ENCODE measurements at places on chromosomes 13 and 19. TPM values are rescaled to one million over a fixed set of nuclear protein-coding genes. Genes with fewer than 3 reads are reported as not detected.

The SIGLEC6 gene
- total RNA-seq: not detected

The TSHZ3 gene
- total RNA-seq: 1.2 TPM

The OLFM4 gene
- 0.73 TPM for total RNA-seq

The MAST3 gene
- 8.0 TPM for total RNA-seq

The CUL4A gene
- 75.8 TPM for total RNA-seq

The RASGRP4 gene
- 1.5 TPM for total RNA-seq

The CDX2 gene
- total RNA-seq: not detected

The PLK5 gene
- total RNA-seq: not detected

The OSCAR gene
- 0.90 TPM for total RNA-seq

The SACS gene
- total RNA-seq: 3.3 TPM

The TLE5 gene
- total RNA-seq: 142 TPM

The IGFL1 gene
- total RNA-seq: not detected

- H3K27me3 ChIP-seq: no peaks in the 10 kb centered on the region
- no peak overlapping the region for H3K27ac ChIP-seq
- no peak for DNase-seq
- no peaks in the 10 kb centered on the region for H3K4me1 ChIP-seq
- no peaks in the 10 kb centered on the region for H3K36me3 ChIP-seq
Measured at GRCh38 chr13:29805994-29806979, 44.1 kb downstream of the UBL3 start.

GRCh38 chr19:48964205-48965039 is 687 bp upstream of the FTL start:
- DNase-seq: peak; percentile 72
- H3K36me3 ChIP-seq: no peaks in the 10 kb centered on the region
- H3K27ac ChIP-seq: peak overlapping the region; percentile 97

GRCh38 chr13:113358653-113359190 is 5.2 kb downstream of the GRTP1 start:
- no peak for DNase-seq
- no peaks in the 10 kb centered on the region for H3K27me3 ChIP-seq
- no peaks in the 10 kb centered on the region for H3K36me3 ChIP-seq
- H3K4me1 ChIP-seq: peaks cover 28% of the 10 kb centered on the region
- H3K27ac ChIP-seq: no peak overlapping the region

GRCh38 chr19:1417681-1418495 is 10.5 kb downstream of the DAZAP1 start:
- DNase-seq: no peak
- H3K4me1 ChIP-seq: no peaks in the 10 kb centered on the region
- H3K27ac ChIP-seq: peak overlapping the region; percentile 21
- no peak overlapping the region for H3K4me3 ChIP-seq

GRCh38 chr19:16726916-16727315 is 7.3 kb downstream of the NWD1 start:
- no peak for DNase-seq
- H3K27me3 ChIP-seq: no peaks in the 10 kb centered on the region
- no peak overlapping the region for H3K4me3 ChIP-seq
- H3K27ac ChIP-seq: no peak overlapping the region
- H3K4me1 ChIP-seq: no peaks in the 10 kb centered on the region
- H3K36me3 ChIP-seq: no peaks in the 10 kb centered on the region

GRCh38 chr13:111895896-111896821 is 170.8 kb upstream of the SOX1 start:
- peaks cover 21% of the 10 kb centered on the region for H3K27me3 ChIP-seq
- no peak overlapping the region for H3K4me3 ChIP-seq
- no peak overlapping the region for H3K27ac ChIP-seq
- H3K4me1 ChIP-seq: no peaks in the 10 kb centered on the region
- no peaks in the 10 kb centered on the region for H3K36me3 ChIP-seq

- no peaks in the 10 kb centered on the region for H3K27me3 ChIP-seq
- H3K4me3 ChIP-seq: no peak overlapping the region
Measured at GRCh38 chr19:862581-863314, 3.3 kb downstream of the CFD start.

- H3K36me3 ChIP-seq: no peaks in the 10 kb centered on the region
- H3K27ac ChIP-seq: peak overlapping the region; percentile 47
- DNase-seq: no peak
- peaks cover 26% of the 10 kb centered on the region for H3K4me1 ChIP-seq
Measured at GRCh38 chr19:5837761-5838352, 1.6 kb downstream of the FUT6 start.

DNA sequence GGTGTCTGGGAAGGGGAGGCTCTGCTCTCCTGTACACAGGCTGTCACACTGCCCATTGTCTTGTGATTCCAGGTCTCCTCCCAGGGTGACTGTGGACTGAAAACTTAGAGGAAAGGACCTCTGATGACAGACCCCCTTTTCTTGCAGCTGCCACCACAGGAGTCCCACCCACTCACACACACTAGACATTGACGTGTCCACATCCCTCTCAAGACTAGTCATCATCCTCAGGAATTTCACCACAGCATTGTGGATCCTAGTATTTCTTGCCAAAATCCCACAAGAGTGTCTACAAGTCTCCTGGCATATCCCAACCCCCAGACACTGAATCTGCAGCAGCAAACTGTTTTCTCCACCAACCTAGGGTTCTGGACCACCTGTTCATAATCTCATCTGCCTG is 5.3 kb downstream of the ZNF85 start:
- no peaks in the 10 kb centered on the region for H3K36me3 ChIP-seq
- DNase-seq: no peak
- no peaks in the 10 kb centered on the region for H3K27me3 ChIP-seq
- no peak overlapping the region for H3K4me3 ChIP-seq
- H3K27ac ChIP-seq: no peak overlapping the region

DNA sequence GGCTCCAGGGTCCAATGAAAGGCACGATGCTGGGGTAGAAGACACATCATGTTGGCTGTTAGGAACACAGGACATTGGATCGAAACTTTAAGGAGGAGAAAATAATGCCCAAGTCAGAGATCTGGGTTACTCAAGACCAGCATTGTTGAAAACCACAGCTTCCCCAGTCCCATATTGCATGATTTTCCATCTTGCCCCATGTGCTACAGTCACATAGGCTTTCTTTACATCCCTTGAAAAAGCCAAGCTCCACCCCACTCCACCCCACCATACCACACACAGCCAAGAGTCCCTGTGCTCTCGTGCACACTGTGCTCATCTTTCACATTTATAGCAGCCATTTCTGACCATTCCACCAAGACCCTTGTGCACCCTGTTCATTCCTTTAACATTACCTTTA is 636.2 kb downstream of the DIAPH3 start:
- H3K36me3 ChIP-seq: no peaks in the 10 kb centered on the region
- no peak overlapping the region for H3K4me3 ChIP-seq
- H3K27me3 ChIP-seq: no peaks in the 10 kb centered on the region
- H3K4me1 ChIP-seq: no peaks in the 10 kb centered on the region
- no peak for DNase-seq

GRCh38 chr13:52195401-52195837 is 36.0 kb upstream of the NEK3 start:
- peak overlapping the region; percentile 89 for H3K4me3 ChIP-seq
- H3K27ac ChIP-seq: no peak overlapping the region
- no peaks in the 10 kb centered on the region for H3K27me3 ChIP-seq
- DNase-seq: peak; percentile 86

GRCh38 chr13:33280279-33280905 is 5.2 kb downstream of the STARD13 start:
- H3K4me3 ChIP-seq: no peak overlapping the region
- peak overlapping the region; percentile 42 for H3K27ac ChIP-seq
- no peaks in the 10 kb centered on the region for H3K27me3 ChIP-seq
- no peak for DNase-seq
- no peaks in the 10 kb centered on the region for H3K36me3 ChIP-seq

- no peak overlapping the region for H3K27ac ChIP-seq
- H3K4me3 ChIP-seq: no peak overlapping the region
- no peaks in the 10 kb centered on the region for H3K36me3 ChIP-seq
- no peak for DNase-seq
- peaks cover 7% of the 10 kb centered on the region for H3K27me3 ChIP-seq
- H3K4me1 ChIP-seq: no peaks in the 10 kb centered on the region
Measured at GRCh38 chr19:2255112-2255845, 938 bp downstream of the JSRP1 start.

DNA sequence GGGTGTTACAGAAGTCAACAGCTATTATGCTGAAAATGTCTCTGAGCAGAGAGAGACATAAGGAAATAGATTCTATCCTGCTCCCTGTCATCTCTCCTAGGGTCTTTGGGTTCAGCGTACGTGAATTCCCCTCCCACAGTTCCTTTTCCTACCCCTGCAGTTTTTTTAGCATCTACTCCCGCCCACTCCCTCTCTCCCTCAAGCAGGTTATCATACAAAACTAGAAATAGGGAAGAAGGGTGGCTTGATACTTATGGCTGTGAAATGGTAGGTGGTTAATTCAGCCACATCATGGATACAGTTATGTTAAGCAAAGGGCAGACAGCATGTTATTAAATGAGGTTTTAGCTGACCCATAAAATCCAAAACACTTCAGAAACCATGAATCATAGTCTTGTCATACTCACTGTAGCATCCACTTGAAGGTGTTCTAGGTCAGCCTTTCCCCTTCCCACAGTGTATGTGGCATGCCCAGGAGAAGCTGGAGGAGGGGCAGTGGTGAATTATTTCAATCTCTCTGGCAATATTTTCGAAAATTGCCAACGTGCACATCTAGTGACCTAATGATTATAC is 236.8 kb upstream of the SERP2 start:
- no peak overlapping the region for H3K27ac ChIP-seq
- H3K4me1 ChIP-seq: no peaks in the 10 kb centered on the region
- no peaks in the 10 kb centered on the region for H3K27me3 ChIP-seq
- H3K4me3 ChIP-seq: no peak overlapping the region
- no peak for DNase-seq

GRCh38 chr19:2081873-2082810 is 14.0 kb downstream of the MOB3A start:
- H3K36me3 ChIP-seq: no peaks in the 10 kb centered on the region
- H3K27me3 ChIP-seq: no peaks in the 10 kb centered on the region
- peaks cover 3% of the 10 kb centered on the region for H3K4me1 ChIP-seq
- peak overlapping the region; percentile 51 for H3K27ac ChIP-seq

DNA sequence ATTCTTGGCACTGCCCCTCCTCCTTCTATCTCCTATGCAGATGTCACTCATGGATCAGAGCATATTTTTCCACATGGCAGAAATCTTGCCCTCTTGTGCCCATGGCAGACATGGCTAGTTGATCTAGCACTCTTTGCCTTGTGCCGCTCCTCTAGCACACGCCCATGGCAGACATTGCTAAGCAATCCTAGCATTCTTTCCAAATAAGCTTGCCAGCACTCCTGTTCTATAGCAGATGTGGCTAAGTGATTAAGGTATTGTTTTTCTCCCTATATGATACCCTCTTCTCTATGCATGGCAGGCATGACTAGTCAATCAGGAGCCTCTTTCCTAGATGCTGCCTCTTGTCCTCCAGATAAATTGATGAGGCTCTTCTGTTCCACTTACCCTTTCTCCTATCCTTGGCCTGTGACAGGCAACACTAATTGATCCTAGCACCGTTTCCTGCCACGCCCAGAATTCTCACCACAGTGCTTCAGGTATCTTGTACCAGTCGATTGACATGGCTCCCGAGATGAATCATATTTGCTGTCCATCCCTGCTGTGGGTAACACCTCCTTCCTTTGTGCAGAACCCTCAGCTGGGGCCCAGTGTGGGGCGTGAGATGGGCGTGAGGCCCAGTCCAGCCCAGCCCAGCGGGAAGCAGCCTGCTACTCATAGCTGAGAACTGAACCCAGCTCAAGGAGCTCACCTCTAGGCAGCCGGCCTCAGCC is 26.9 kb downstream of the TMED1 start:
- H3K27me3 ChIP-seq: no peaks in the 10 kb centered on the region
- no peaks in the 10 kb centered on the region for H3K36me3 ChIP-seq
- no peak overlapping the region for H3K27ac ChIP-seq
- DNase-seq: no peak

DNA sequence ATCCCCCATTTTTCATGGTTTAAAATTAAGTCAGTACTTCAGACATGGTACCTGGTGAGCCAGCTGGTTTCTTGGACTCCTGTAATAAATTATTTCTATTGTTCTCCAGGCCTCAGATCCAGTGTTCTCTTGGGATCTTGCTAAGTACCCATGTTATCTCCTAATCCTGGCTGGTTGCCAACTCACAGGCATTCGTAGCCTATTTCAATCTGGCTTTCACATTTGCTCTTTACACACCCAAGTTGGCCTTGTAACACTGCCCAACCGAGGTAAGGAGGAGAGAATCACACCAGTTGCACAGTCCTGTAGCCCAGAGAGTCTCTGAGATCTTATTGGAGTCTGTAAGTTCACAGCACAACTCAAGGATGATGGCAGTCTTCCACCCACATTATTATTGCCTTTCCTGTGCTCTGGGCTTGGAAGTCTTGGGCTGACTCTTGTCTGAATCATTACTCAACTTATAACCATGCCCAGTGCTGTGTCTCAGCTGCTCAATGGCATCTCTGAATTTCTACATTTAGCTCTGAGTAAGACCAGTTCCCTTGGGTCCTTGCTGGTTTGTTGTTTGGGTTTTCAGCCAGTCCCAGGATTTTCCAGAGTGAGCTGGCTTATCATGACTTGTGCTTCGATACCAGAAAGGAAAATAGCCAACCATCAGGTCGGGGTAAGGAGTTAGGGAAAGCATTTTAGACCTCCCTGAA is 76.6 kb upstream of the KLF12 start:
- no peaks in the 10 kb centered on the region for H3K27me3 ChIP-seq
- no peaks in the 10 kb centered on the region for H3K36me3 ChIP-seq
- H3K27ac ChIP-seq: no peak overlapping the region
- H3K4me1 ChIP-seq: no peaks in the 10 kb centered on the region
- DNase-seq: no peak

DNA sequence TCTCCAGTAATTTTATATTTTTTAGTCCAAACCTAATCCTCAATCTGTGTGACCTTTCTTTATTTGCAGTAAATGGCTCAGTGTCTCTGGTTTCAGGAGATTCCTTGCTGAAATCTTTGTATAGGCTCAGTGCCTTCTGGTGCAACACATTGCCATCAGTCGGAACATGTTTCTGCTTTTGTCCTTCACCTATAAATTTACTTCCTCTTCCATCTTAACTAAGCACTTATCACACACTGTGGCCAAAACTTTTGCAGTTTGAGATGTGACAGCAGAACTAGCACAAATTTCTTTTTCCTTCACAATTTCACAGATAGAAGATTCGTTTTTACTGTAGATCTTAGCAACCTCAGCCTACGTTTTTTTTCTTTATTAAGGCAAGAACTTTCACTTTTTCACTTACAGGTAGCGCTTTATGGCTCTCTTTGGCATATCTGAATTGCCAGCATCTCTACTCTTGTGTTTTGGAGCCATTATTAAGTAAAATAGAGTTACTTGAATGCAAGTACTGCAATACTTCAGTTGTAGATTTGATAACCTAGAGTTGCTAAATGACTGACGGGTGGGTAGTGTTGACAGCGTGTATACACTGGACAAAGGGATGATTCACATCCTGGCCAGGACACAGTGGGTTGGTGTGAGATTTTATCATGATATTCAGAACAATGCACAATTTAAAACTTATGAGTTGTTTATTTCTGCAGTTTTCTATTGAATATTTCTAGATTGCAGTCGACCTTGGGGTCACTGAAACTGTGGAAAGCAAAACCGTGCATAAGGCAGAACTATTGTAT is 44.3 kb downstream of the NDFIP2 start:
- no peak overlapping the region for H3K4me3 ChIP-seq
- H3K27ac ChIP-seq: no peak overlapping the region
- peaks cover 11% of the 10 kb centered on the region for H3K36me3 ChIP-seq

All from right lobe of liver (tissue), 6 donors.